ENCODE measurements at places on chromosomes 2 and 18.

DNA sequence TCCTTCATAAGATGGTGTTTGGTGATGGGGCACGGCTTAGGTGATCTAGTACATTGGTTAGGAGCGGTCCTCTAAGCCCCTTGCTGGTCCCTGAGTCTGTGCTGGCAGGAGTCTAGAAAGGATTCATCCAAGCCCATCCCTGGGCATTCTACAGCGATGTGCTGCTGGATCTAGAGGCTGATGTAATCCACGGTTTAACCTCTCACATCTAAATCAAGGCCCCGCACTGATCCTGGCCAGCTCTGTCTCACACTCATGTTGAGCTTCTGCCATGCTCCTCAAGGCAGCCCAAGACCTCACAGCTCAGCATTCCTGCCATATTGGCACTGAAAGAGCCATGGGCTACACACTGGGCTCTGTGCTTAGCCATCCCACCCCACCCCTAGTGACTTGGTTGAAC lies 664.8 kb downstream of the STK39 start:
- H3K27me3 ChIP-seq, result no peaks in the 10 kb centered on the region
- H3K4me1 ChIP-seq, result no peaks in the 10 kb centered on the region
- no peaks in the 10 kb centered on the region for H3K36me3 ChIP-seq
- no peak overlapping the region for H3K27ac ChIP-seq

DNA sequence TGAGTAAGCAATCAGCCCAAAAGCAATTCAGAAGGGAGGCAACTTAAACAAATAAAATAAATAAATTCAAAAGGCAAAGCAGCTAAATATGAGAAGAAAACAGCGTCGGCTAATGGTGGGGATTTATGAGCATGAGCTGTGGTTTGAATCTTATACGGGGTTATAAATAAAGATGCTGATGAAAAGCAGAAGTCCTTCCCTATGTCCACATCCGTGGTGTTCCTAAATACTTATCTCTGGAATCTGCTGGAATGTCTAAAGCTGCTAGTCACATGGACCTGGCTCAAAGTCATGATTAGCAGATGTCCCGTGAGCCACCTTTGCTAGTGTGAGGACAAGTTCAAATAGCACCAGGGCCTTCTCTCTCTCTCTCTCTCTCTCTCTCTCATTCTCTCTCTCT lies 33.8 kb downstream of the SMIM21 start:
- no peak overlapping the region for H3K4me3 ChIP-seq
- DNase-seq, result no peak
- H3K27me3 ChIP-seq, result no peaks in the 10 kb centered on the region
- H3K4me1 ChIP-seq, result peaks cover 7% of the 10 kb centered on the region
- no peak overlapping the region for H3K27ac ChIP-seq

- peaks cover 12% of the 10 kb centered on the region for H3K4me1 ChIP-seq
- no peak overlapping the region for H3K4me3 ChIP-seq
- DNase-seq, result no peak
- H3K27ac ChIP-seq, result no peak overlapping the region
- no peaks in the 10 kb centered on the region for H3K36me3 ChIP-seq
- no peaks in the 10 kb centered on the region for H3K27me3 ChIP-seq
Measured at GRCh38 chr2:134327367-134327766, 73.5 kb downstream of the MGAT5 start.

DNA sequence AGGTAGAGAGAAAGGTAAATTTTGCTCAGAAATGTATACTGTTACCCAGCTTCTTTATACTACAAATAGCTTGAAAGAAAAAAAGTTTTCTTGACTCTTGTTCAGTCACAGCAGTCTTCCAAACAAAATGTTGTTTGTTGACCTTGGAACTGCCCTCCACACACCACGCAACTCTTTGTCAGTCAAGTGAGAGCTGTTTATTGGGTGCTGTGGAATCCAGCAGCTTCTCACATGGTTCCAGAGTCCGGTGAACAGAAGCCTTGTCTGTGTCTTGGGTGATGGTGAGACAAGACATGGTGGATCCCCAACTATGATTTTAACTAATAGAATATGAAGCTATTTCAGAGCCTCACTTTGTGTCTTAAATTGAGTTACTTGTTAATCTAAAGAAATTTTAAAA lies 112.5 kb downstream of the MAP2 start:
- DNase-seq, result no peak
- no peaks in the 10 kb centered on the region for H3K27me3 ChIP-seq
- H3K4me1 ChIP-seq, result no peaks in the 10 kb centered on the region
- H3K4me3 ChIP-seq, result no peak overlapping the region

GRCh38 chr2:101806123-101806522 lies 108.6 kb downstream of the MAP4K4 start:
- no peaks in the 10 kb centered on the region for H3K36me3 ChIP-seq
- no peak overlapping the region for H3K4me3 ChIP-seq
- peaks cover 75% of the 10 kb centered on the region for H3K4me1 ChIP-seq
- no peak for DNase-seq

GRCh38 chr18:42509750-42510415 lies 554.8 kb downstream of the PIK3C3 start:
- H3K27ac ChIP-seq, result no peak overlapping the region
- no peak for DNase-seq
- H3K36me3 ChIP-seq, result no peaks in the 10 kb centered on the region
- no peak overlapping the region for H3K4me3 ChIP-seq

DNA sequence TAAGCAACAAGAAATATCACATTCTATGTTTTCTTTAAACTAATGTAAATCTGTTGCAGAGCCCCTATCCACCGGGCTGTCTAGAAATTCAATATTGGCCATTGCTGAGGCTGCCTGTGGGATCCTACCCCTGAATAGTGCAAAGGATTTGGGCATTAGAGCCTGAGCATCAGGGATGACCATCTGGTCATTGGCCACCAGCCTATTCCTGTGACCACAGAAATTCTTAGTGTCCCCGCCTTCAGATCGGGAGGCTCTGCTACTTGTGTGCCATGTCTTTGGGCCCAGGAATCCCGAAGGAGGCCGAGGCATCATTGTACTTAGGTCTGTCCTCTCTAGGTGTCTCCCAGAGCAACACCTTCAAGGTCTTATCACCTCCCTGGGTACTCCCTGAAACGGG lies 73.8 kb downstream of the HRH4 start:
- DNase-seq, result no peak
- no peak overlapping the region for H3K4me3 ChIP-seq
- no peak overlapping the region for H3K27ac ChIP-seq
- no peaks in the 10 kb centered on the region for H3K27me3 ChIP-seq
- H3K36me3 ChIP-seq, result no peaks in the 10 kb centered on the region
- H3K4me1 ChIP-seq, result no peaks in the 10 kb centered on the region

DNA sequence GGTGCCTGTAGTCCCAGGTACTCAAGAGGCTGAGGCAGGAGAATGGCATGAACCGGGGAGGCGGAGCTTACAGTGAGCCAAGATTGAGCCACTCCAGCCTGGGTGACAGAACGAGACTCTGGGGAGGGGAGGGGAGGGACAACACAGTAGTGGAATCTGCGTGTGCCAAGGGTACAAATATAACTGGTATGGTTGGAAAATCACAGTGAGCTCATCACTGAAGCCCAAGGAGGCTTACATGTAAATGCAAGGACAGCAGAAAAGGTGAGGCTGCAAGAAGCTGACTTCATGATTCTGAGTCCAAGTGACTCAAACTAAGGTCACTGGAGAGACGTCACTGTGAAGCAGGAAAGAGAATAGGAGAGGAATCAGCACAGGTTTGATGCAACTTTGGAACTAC lies 9.2 kb downstream of the SEPTIN10 start:
- H3K27ac ChIP-seq, result no peak overlapping the region

- H3K36me3 ChIP-seq, result no peaks in the 10 kb centered on the region
- no peaks in the 10 kb centered on the region for H3K27me3 ChIP-seq
- no peak for DNase-seq
- peaks cover 20% of the 10 kb centered on the region for H3K4me1 ChIP-seq
- no peak overlapping the region for H3K4me3 ChIP-seq
Measured at GRCh38 chr2:9565436-9566153, 10.0 kb upstream of the ADAM17 start.

GRCh38 chr2:161488879-161489278 lies 72.8 kb downstream of the TBR1 start:
- H3K4me1 ChIP-seq, result no peaks in the 10 kb centered on the region
- H3K4me3 ChIP-seq, result no peak overlapping the region
- no peaks in the 10 kb centered on the region for H3K36me3 ChIP-seq
- DNase-seq, result no peak
